Activated T-cell treated with anti-CD3 and anti-CD28 coated beads, Interleukin-2, amount 50 U/mL, for 4 hours (primary cell): ENCODE measurements at places on chromosomes 2 and 18. TPM values are rescaled to one million over a fixed set of nuclear protein-coding genes. Genes with fewer than 3 reads are reported as not detected.

- no peak for DNase-seq
These were observed 92.4 kb downstream of the CABLES1 start for GRCh38 chr18:23227726-23228070.

GRCh38 chr2:85449214-85449588 is 30.7 kb downstream of the SH2D6 start:
- no peak for DNase-seq

GRCh38 chr2:231680285-231680991 is 27.9 kb upstream of the PTMA start:
- no peak for DNase-seq

DNA sequence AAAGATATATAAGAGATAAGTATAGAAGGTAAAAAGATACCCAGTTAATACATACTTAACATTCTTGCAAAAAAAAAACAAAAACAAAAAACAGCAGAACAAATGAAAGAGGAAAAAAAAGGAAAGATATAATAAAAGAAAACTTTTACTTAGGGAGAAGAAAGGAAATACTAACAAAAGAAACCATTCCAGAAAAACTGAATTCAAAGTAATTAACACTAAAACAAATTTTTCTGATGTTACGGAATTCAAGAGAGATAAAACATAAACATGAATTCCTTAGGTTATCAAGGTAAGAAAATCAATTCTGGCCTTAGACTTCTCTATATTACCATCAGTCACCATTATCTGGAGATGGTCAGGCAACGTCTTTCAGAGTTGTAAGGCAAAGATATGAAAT is 261.8 kb downstream of the ZEB2 start:
- no peak for DNase-seq

DNA sequence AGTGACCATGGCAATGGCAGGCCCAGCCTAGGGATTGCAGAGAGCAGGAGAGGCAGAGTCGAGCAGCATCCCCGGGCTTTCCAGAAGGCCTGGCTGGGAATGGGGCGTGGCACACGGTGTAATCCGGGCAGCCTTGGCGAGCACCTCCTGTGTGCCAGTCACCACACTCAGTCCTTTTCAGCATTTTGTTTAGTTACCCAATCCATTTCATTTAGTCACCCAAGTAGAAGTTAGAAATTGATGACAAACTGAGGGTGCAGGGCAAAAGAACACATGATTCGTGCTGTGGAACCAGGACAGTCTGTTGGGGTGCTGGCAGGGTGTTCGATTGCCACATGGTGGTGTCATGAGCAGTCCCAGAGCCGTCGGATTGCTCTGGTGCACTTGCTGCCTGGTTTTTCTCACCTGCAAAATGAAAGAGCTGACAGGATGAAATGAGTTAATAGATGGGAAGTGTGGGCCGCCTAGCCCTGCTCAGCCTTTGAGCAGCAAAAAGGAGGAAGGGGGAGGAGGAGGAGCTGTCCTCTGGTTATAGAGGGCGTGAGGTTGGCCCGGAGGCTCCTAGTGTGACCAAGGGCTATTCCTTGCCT is 299.4 kb downstream of the AGAP1 start:
- no peak for DNase-seq

DNA sequence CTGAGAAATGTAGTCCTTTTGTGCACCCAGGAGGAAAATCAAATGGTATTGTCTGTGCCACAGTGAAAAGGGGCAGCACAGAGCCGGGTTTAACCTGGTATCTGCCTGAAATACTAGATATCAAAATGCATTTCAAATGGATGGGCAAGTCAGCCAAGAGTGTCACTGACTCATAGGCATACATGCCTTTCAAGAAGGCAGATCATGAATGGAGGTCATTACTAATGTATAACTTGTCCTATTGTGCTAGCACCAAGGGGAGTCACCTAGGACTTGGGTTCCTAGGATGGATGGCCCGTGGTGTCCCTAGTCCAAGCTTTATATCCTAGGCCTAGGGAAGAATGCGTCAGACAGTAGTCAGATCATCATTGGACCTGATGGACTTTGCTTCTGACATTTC is 49.9 kb downstream of the TCF7L1 start:
- DNase-seq = no peak

DNA sequence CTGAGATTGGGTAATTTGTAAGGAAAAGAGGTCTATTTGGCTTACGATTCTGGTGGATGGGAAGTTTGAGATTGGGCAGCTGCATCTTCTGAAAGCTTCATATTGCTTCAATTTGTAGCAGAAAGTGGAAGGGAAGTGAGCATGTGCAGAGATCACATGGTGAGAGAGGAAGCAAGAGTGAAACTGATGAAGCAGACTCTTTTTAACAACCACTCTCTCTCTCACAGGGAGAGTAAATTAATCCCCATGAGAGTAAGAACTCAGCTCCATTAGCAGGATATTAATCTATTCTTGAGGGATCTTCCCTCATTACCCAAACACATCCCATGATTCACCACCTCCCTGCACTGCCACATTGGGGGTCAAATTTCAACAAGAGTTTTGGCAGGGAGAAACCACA is 298.5 kb upstream of the CELF4 start:
- no peak for DNase-seq

Gene STARD6
- total RNA-seq = 0.52 TPM
